Naive thymus-derived CD4-positive, alpha-beta T cell (primary cell): ENCODE measurements at places on chromosomes 12 and 14. TPM values are rescaled to one million over a fixed set of nuclear protein-coding genes. Genes with fewer than 3 reads are reported as not detected.

DNA sequence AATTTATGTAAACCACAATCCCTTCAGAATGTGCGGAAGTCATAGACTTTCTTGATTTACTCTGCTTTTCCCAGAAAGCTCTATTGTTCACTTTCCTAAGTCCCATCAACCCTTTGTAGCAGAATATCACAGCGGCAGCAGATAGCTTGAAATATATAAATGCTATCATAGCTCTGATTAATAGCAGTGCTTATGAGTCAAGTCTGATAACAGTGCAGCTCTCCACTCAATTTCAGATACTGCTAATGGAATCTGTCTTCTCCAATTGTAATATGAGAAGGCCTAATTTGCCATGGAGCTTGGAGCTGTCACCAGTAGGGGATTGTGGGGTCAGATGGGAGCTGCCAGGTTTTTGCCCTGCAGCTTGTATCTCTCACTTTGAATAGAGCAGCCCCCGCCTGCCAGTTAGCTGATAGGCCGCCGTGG, 10.9 kb downstream of the TMEM260 start:
- no peak for DNase-seq

GRCh38 chr14:87712396-87713090, 280.4 kb downstream of the GALC start:
- no peak for DNase-seq

Gene USP30
- 15.7 TPM for polyA plus RNA-seq

DNA sequence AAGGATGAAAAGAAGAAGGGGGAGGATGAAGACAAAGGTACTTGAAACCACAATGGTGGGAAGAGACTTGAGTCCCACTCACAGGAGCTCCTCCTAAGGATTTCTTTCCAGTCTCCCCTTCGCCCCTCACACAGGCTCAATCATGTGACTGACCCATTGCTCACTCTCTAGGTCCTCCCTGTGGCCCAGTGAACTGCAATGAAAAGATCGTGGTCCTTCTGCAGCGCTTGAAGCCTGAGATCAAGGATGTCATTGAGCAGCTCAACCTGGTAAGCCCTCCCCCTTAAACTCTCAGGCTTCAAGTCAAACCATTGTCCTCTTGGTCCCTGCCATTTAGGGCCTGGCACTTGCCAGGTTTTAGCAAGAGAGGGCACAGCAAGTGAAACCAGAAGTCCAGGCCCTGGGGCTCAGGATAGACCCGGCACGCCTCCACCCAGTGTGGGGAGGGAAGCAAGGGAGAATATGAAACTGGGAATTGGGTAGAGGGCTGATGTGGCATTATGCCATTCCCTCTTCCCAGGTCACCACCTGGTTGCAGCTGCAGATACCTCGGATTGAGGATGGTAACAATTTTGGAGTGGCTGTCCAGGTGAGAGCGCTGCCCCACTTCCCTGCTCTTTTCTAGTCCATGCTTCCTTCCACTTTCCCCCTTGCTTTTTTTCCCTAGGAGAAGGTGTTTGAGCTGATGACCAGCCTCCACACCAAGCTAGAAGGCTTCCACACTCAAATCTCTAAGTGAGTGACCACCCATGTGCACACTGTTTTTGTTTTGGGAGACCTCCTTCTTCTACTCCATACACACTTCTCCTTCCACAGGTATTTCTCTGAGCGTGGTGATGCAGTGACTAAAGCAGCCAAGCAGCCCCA, 1.8 kb downstream of the PSME1 start:
- no peak for DNase-seq

DNA sequence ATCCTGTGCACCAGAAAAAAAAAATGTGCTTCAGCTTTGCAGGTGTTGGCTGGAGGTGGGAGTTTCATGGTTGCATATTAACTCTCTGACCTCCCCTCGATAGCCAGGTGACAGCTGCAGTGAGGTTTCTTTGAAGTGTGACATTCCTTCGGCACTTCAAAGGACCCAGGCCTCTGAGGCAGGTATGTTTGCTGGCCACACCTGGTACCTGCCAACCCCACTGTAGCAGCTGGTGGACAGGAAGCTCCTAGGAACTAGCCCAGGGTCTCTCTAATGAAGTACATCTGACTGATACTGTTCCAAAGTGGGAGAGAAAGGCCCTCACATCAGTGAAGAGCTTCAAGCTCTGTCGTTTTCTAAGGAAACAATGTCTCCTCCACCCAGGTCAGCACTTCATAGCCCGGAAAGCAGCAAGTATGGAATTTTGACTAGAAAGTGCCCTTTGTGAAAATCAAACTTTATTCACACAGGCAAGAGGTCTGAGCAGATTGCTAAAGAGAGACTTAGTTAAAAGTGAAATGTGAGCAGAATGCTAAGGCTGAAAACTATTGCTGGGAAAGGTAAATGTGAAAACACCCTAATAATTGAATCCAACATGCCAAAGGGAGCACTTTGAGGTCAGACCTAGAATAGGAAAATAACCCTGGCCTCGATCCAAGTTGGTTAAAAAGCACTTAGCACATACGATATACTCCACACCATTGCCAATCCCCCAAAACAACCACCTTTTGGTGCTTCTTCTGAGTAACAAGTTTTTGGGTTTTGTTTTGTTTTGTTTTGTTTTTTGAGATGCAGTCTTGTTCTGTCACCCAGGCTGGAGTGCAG, 71.3 kb downstream of the PHLDA1 start:
- DNase-seq, result no peak

Gene SCFD1
- 62.4 TPM for polyA plus RNA-seq

- DNase-seq, result no peak
These were observed 251.0 kb upstream of the FKBP4 start for GRCh38 chr12:2543801-2544200.

- DNase-seq, result no peak
These were observed 76.6 kb downstream of the SSPN start for GRCh38 chr12:26271889-26272492.

GRCh38 chr12:65699251-65699650, 125.0 kb upstream of the HMGA2 start:
- no peak for DNase-seq

Gene ACOT2
- polyA plus RNA-seq, result 36.5 TPM

Gene SRP54
- polyA plus RNA-seq, result 37.4 TPM

Gene C14orf39
- polyA plus RNA-seq, result not detected

Gene SLC25A47
- not detected for polyA plus RNA-seq

DNA sequence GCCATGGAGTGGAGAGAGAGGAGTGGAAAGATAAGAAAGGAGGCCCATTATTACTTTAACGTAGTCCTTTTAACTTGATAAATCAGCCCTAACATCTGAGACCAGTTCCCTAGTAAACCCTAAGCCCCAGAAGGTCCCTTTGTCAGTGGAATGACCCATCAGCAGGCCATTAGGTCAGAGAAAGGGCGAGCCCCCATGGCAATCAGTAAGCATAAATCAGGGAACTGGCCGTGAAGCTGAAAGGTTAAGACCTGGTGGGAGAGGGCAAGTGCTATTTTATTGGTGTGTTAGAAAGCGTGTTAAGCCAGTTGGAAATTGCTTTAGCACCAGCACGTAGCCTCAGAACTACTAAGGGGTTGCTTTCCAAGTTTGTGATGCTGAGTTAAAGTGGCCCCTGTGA, 708.0 kb downstream of the BCL11B start:
- DNase-seq, result no peak

DNA sequence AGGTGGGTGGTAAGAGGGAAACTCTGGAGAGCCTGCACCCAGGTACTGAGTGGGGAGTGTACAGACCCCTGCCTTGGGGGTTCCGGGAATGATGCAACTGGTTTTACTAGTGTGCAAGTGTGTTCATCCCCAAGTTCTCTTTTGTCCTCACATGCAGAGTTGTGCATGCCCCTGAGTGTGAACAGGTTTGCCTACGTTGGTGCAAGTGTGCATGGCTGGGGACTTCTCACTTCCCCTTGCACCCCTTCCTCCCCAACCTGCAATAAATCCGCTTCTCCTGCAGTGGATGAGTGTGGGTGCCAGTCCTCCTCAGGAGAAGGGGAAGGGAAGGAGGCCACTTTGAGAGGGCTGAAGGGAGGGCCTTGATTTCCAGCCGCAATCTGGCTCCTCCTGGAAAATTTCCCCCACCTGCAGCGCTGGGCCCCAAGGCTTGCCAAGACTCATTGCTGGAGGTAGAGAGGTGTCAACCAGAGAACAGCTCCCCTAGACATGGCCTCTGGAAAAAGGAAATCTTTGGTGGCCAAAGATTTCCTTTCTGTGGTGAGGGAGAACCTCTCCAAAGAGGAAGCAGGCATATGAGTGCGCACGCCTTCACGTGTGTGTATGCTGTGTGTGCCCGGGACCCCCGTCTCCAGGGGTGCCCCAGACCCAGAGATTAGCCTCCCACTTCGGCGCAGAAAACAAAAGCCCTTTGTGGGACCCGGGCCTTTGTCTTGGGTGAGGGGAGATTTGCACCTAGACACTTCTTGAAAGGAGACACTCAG, 5.5 kb downstream of the AQP2 start:
- no peak for DNase-seq

GRCh38 chr14:44438936-44439335, 68.1 kb downstream of the FSCB start:
- no peak for DNase-seq

GRCh38 chr12:6951551-6952120, 480 bp downstream of the PTPN6 start:
- no peak for DNase-seq

Gene PAPLN
- polyA plus RNA-seq, result 0.44 TPM

Gene E2F7
- not detected for polyA plus RNA-seq

- DNase-seq, result no peak
These were observed 8.3 kb downstream of the ADGRD1 start for GRCh38 chr12:130961921-130962451.

DNA sequence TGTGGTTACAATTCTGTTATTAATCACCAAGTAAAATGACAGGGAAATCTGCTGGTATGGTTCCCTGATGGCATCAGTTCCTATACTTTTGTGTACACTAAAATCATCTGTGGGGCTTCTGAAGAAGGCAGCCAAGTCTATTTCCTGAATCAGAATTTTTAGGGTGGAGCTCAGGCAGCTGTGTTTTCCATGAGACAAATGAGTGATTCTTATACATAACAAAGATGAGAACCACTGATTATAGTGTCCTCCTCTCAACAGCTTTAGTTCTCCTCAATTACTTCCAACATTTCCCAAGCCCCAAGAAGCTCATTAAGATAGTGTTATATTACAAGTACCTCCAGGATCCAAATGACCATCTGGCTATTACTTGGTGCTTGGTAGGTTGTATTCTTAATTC, 64.5 kb upstream of the USP44 start:
- DNase-seq, result no peak

Gene P2RX2
- not detected for polyA plus RNA-seq

GRCh38 chr12:121812921-121813896, 9.4 kb downstream of the SETD1B start:
- DNase-seq, result no peak

Gene MYF6
- not detected for polyA plus RNA-seq

Gene FAM181A
- polyA plus RNA-seq, result not detected

Gene PPFIA2
- polyA plus RNA-seq, result not detected

GRCh38 chr14:22920697-22921096, 1.7 kb upstream of the RBM23 start:
- no peak for DNase-seq

DNA sequence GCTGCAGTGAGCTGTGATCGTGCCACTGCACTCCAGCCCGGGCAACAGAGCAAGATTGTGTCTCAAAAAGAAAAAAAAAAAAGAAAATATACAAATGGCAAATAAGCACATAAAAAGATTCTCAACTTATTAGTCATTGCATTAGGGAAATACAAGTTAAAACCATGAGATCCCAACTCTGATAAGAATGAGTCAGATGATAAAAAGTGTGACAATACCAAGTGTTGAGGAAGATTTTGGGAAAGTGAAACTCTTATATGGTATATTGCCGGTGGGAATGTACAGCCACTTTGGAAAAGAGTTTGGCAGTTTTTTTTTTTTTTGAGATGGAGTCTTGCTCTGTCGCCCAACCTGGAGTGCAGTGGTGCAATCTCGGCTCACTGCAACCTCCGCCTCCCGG, 7.6 kb upstream of the PRPF40B start:
- DNase-seq, result no peak

DNA sequence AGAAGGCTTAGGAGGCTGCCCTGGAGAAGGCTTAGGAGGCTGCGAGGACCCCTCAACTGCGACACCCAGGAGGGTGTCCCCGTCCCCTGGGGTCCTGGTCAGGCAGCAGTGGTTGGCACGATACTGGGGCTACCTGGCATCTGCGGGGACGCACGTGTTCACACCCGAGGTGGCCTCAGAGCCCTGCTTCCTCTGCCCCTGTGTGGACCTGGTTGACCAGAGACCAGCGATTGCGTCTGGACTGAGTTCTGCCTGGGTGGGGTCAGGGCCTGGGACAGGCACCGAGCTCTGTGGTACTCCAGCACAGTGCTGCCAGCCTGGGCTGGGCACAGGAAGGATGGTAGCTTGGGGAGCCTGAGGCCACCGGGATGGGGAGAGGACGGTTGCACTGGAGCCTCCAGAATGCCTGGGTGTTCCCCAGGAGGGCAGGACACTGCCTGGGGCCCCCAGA, 735 bp downstream of the ASPG start:
- DNase-seq, result no peak

Gene SPIC
- polyA plus RNA-seq, result not detected

DNA sequence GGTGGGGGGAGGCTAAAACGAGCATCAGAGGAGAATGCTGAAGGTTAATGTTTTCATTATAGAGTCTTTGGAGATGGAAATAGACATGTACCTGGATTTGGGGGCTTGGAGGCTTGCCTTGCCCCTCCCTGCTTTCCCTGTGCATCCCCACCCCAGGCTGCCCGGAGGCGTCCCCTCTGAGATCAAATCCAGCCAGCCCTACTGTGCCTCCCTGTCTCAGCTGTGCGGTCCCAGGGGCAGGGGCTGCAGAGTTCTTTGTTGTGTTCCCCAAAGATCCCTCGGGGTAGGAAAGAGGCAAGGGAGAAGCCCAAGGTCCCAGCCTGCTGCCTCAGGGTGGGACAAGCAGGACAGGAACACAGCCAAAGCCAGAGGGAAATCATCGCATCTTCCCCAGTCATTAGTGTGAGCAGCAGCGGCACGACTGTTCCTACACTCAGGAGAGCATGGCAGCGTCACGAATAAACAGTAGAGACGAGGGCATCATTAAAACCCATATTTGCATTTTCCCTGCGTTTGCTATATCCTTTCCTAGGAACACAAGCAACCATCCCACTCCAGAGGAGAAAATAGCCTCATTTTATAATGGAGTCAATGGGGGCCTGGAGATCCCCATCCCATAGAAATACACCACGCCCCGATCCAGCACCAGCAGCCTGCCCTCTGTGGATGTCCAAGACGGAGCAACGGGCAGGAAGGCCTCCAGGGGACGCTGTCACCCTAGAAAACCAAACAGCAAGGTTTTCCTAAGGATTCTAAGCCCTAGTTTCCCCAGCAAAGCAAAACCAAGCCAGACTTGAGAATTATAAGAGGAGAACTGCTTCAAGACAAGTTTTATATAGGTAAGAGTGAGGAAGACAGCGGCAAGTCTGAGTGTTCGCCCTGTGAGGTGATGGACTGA, 32.4 kb downstream of the ANO2 start:
- DNase-seq, result no peak
